Stimulated activated CD4-positive, alpha-beta T cell treated with anti-CD3 and anti-CD28 coated beads, Interleukin-15, amount 100 ng/mL, for 1 hour (primary cell): ENCODE measurements at places on chromosomes 2 and 18.

DNA sequence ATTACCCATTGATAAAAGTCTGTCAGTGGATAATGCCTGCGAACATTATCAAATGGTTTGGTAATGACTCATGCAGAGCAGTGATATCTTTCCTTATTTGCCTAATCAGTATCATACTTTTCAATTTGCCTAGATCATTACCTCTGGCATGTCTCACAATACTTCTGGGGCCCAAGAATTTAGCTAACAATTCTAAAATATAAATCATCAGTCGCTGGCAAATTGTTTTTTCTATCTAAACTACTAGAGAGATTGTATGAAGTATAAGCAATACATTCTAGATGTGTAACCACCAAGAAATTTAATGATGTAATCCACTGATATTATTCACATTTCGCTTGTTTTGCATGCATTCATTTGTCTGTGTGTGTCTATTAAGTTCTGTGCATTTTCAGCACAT is 191.2 kb upstream of the CDH19 start:
- no peak for DNase-seq

GRCh38 chr18:5998907-5999306 is 103.6 kb upstream of the TMEM200C start:
- DNase-seq = no peak

- DNase-seq = no peak
Observed at GRCh38 chr2:220394433-220394832, 767.0 kb downstream of the SLC4A3 start.

DNA sequence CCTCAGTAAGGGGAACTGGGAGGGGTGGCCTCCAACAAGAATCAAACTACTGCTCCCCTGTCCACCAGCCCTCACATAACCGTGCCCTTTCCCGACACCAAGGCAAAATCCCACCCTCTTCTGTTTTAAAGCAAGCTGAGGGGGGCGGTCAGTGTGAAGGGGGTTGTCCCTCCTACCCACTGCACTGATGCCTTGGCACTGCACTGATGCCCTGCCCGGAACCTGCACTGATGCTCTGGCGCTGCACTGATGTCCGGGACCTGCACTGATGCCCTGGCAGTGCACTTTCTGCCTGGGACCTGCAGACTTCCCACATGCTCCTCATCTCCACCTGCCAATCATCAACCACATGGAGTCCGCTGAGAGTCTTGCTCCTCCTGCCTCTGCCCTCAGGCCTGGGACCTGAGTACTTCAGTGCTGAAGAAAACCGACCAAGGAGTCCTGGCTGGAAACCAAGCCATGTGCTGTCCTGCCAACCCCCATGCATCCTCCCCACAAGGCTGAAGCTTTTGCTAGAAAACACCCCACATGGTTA is 179.5 kb downstream of the SMAD2 start:
- no peak for DNase-seq

DNA sequence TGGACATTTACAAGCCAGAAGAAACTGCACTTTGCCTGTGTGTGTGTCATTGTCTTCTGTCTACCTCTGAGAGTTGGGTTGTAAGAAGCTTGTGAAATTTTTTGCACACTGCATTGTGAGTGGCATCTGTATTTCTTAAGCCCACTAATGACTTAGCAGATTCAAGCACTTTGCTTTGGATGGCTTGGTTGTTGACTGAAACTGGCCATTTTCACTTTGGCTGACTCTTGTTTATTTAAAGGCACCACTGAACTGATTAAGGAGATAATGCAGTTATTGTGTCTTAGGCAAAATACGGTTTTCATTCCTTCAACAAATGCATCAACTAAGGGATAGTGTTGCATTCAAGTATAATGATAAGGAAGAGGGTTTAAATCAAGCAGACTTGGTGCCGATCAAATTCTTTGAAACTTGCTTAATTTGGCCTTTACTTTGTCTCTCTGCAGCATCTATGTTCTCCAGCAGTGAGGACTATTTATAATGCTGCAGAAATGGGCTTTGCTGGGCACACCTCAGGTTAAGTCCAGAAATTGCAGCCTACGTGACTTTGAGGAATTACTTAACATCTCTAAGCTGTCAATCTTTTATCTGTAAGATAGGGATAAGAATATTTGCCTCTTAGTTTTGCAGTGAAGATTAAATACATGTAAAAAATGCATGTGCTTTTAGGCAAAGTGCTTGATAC is 142.0 kb downstream of the CCDC85A start:
- DNase-seq = no peak

DNA sequence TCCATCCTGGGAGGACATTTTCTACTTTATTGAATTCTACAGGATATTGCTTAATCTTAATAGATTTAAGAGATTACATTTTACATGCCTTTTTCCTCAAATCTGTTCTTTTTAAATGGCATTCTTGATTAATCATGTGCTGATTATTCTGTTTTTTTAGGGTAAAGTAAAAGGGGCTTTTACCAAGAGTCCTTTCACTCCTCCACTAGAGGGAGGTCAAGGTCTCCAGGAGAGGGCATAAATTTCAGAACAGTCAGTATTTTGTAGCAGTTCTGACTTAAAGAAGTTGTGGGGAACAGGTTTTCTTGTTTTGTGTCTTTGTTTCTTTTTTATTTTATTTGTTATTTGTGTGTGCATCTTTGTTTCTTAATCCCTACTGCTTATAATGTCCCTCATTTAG is 25.4 kb downstream of the WDR75 start:
- no peak for DNase-seq
